ENCODE measurements at places on chromosomes 3 and 15. TPM values are rescaled to one million over a fixed set of nuclear protein-coding genes. Genes with fewer than 3 reads are reported as not detected.

NRROS gene
- total RNA-seq: 2.5 TPM

FBXL22 gene
- 0.27 TPM for total RNA-seq

PRTG gene
- 7.9 TPM for total RNA-seq

ACVR2B gene
- 18.7 TPM for total RNA-seq

SPINK8 gene
- total RNA-seq: not detected

AP3S2 gene
- 66.6 TPM for total RNA-seq

TNIK gene
- 6.6 TPM for total RNA-seq

FGF12 gene
- total RNA-seq: 3.2 TPM

GOLGA6D gene
- total RNA-seq: not detected

ARL14 gene
- 0.21 TPM for total RNA-seq

RSRC1 gene
- 27.4 TPM for total RNA-seq

HRG gene
- total RNA-seq: 0.13 TPM

CELSR3 gene
- total RNA-seq: 5.2 TPM

SI gene
- not detected for total RNA-seq

GOLGA8G gene
- total RNA-seq: not detected

HACL1 gene
- total RNA-seq: 19.8 TPM

CACNA2D2 gene
- 0.55 TPM for total RNA-seq

PLA2G4B gene
- 3.4 TPM for total RNA-seq

RARRES1 gene
- 6.9 TPM for total RNA-seq

MCF2L2 gene
- 0.84 TPM for total RNA-seq

IGSF10 gene
- total RNA-seq: not detected

TGM5 gene
- total RNA-seq: not detected

CCR5 gene
- not detected for total RNA-seq

PP2D1 gene
- not detected for total RNA-seq

TNFSF10 gene
- total RNA-seq: 8.6 TPM

XCR1 gene
- not detected for total RNA-seq

CILP gene
- not detected for total RNA-seq

PHLDB2 gene
- 57.6 TPM for total RNA-seq

CASR gene
- 0.04 TPM for total RNA-seq

RTP3 gene
- not detected for total RNA-seq

CADPS gene
- total RNA-seq: 0.08 TPM

GAP43 gene
- 0.21 TPM for total RNA-seq

GUCA1C gene
- not detected for total RNA-seq

DUSP7 gene
- 27.7 TPM for total RNA-seq

KCNMB3 gene
- total RNA-seq: 1.9 TPM

AMT gene
- total RNA-seq: 4.9 TPM

HIGD2B gene
- total RNA-seq: not detected

Data from kidney epithelial cell (primary cell).